Stimulated activated CD4-positive, alpha-beta T cell treated with anti-CD3 and anti-CD28 coated beads, Interleukin-1b, Interleukin-23, amount 100 ng/mL, for 1 hour (primary cell): ENCODE measurements at places on chromosomes 12 and 14.
A peak's percentile ranks its signal among the peaks of the same experiment; 100 is the strongest.

GRCh38 chr12:4987076-4988046, 56.3 kb upstream of the KCNA5 start:
- no peak for DNase-seq

GRCh38 chr14:64208261-64208660, 85.9 kb downstream of the ESR2 start:
- no peak for DNase-seq

DNA sequence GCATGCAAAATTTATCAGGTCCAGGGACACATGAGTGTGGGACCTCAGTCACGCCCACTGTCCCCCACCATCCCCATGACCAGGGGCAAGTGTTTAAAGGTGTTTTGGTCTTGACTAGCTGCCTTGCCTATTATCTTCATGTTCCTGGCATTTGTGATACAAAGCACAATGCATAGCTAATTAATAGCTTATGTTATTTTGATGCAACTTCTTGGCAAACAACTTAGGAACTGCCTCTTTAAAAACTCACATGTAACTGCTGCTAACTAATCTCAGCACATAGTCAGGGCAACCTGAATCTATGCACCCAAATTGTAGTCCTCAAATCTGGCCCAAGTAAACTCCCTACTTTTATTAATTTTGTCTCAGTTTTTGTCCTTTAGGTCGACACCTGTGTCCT, 7.4 kb upstream of the OR6J1 start:
- no peak for DNase-seq

DNA sequence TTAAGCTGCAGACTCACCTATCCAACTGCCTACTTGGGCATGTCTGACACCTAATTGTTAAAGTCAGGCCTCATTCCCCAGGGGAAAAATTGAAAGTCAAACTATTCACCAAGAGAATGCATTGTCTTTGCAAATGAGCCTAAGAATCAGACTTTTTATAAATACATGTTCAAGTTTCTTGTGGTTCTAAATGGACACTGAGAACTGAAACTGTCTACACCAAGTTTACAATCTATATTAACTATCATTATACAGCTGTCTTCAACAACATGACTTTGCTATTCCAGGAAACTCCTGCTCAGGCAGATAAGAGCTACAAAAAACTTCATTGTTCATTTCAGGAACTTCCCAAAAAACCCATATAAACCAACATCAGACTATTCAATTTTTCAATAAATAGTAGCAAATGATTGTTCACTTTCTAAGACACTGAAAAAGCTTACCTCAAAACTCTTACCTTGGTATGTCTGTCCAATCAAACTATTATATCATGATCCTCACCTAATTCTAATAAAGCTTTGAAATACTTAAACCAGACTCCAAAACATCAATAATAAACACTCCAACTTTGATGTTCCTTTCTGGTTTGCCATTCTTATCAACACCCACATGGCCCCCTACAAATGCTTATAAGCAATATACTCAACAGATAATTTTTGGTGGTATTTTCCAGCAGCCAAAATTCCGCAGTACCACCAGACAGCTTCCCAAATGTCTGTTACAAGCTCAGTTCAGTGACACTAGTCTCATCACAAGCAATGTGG, 24.2 kb downstream of the CDK17 start:
- DNase-seq = no peak

- DNase-seq = no peak
Measured at GRCh38 chr12:127595506-127595905, 671.5 kb upstream of the TMEM132C start.

DNA sequence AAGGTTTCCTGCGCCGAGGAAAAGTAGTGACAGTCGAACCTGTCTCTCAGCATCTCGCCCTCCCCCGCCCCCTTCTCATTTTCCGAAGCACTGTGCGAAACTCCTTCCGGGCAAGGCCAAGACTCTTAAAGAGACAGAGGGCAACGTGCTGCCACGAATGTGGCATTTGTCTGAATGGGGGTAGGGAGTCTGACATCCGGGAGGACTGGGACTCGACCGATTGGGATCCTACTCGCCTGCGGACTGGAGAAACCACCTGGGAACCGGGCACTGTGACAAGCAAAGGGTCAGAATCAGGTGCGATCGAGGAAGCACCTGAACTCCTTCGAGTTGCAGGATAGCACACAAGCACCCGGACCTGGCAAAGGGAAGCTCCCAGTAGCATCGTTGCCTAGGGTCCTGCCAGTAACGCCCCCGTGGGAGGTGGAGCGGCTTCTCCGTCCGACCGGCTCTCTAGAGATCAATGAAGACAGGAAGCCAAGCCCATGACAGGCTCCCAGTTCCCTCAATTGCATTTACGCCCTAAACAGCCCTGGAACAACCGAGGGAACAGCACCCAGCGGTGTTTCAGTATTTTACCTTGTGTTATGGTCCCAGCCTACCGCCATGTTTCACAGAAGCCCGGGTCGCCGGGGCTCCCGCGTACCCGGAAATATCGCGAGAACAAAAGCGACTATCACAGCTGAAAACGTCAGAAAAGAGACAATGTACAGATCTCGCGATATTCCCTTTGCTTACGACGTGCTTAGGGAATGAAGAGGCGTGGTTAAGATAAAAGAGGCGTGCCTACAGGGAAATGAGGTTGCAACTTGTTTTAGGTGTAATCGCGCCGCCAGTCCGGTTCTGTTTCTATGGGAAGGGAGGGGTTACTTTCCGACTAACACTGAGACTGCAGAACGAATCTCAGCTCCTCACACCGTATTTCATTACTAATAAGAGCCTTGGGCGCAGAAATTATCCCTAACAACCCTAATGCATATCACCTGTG, at the start of gene ERGIC2:
Gene ERGIC2, minus strand, starts transcription at position 637 of the 988 bp plus-strand sequence. CDS start 9,539 bp downstream, outside the sequence.
- DNase-seq = peak; percentile 81

DNA sequence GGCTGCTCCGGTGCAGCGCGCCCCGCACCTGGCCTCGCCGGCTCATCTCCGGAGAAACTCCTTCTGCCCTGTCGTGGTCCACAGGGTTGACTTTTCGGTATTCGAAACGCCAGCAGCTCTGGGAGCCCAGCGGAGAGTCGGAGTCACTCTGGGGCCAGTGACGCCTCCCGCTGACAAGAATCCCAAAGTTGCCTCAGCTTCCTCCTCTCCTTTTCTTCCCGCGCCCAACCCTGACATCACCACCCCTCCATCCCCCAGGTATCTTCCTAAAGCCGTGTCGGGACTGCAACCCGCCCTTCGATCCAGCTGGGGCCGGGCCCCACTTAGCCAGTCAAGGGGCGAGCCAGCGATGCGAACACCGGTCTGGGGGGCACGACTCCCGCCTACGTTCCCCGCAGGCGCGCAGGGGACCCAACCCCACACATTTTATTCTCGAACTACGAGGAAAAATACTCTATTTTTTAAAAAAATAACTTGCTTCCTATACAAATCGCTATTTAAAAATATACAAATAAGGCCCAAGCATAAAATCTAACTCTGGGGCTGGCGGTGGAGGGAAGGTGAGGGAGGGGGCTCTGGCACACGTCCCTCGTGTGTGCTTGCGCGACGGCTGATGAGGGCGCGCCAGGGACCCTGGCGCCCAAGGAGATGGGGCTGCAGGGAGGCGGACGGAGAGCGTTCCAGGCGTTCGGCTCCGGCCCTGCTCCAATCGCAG, 2.1 kb downstream of the NKX2-8 start:
- DNase-seq = no peak

GRCh38 chr12:10249690-10250455, 37.2 kb downstream of the GABARAPL1 start:
- no peak for DNase-seq

DNA sequence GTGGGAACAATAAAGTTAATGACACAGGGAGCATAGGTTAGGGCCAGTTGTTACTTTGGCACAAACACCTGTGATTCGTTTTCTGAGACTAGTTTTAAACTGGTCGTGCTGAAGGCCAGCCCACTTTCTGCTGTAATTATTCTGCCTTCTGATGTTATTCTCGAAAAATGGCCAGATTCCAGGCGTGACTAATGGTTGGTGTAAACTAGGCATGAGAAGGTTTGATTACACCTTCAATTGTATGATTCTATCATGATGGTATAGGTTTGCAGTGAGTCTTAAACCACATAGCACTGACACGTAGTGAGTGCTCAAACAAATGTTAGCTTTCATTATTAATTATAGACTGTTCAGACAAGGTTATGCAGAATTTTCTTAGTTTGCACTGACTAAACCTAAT, 39.0 kb downstream of the CKB start:
- no peak for DNase-seq

- DNase-seq = no peak
Measured at GRCh38 chr12:105078712-105079570, 5.3 kb downstream of the ALDH1L2 start.

DNA sequence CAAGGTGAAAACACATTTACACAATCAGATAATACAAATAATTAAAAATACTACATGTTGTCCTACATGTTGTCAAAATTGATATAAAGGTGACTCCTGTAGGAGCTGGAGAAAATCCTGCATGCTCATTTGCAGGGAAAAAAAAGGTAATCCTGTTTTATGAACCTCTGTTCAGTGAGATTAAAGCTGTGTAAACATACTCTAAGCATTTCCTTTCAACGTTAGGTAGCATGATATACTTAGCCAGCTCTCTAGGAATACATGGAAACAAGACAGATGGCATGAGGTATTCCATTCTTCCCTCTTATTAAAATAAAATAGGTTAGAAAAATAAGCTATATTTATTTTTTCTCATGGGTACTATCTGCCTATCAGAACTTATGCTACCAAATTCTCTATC, 635.7 kb upstream of the FLRT2 start:
- DNase-seq = no peak

DNA sequence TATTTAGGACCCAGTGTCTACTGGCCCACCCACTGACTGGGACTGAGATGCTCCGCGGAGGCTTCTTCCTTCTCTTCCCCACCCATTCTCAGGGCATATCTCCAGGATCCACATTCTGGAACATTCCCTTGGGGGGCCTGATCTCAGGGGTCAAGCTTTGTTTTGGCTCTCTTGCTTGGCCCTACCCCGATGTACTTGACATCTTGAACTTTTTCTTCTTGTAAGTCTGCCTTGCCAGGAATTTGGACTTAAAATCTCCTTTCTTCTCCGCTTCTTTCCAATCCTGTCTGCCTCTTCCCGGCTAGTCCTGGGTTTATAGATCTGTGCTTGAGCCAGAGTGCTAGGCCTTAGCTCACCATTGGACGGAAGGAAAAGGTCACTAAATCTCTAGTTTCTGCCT, 22.1 kb downstream of the DACT1 start:
- DNase-seq = no peak

- no peak for DNase-seq
Measured at GRCh38 chr12:131383291-131383690, 327.6 kb upstream of the SFSWAP start.

DNA sequence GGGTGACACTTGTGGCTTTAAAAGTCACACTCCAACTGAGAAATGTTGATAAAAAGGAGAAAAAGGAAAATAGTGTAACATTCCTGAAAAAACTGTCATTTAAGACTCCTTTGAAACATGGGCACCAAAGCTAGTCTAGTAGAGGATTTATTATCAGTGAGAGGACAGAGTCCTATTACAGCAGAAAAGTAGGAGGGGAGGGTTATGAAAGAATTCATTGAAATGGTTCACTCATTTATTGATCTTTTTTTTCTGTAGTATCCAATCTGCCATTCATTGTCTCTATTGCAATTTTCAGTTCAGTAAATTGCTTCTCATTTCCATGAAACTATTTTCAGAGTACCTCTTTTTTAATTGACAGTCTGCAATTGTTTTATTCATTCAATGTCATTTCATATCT, 25.4 kb downstream of the PPM1A start:
- DNase-seq = no peak

GRCh38 chr14:62854951-62855350, 190.3 kb downstream of the KCNH5 start:
- DNase-seq = no peak

- no peak for DNase-seq
Measured at GRCh38 chr12:25789541-25789944, 168.9 kb upstream of the RASSF8 start.

- no peak for DNase-seq
Measured at GRCh38 chr12:6768990-6769389, 2.8 kb downstream of the PTMS start.

DNA sequence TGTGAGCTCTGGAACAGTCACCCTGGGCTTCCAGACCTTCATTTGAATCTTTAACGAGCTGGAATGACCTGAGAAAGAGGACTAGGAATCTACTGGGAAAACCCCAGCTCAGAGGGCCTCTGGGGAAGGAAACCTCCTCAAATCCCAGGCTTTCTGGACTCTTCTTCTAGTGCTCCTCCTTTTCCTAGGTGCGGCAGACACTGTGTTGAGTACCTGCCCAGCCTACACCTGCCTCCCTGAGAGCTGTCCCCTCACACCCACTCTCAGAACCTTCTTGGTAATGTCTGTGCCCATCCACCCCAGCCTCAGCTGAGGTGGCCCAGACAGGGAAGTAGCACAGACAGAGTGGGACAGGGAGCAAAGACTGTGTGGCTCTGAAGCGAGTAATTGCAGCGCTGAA, 47.9 kb upstream of the TMEM263 start:
- DNase-seq = no peak

GRCh38 chr14:65414961-65415589, 2.5 kb downstream of the FUT8 start:
- DNase-seq = no peak

DNA sequence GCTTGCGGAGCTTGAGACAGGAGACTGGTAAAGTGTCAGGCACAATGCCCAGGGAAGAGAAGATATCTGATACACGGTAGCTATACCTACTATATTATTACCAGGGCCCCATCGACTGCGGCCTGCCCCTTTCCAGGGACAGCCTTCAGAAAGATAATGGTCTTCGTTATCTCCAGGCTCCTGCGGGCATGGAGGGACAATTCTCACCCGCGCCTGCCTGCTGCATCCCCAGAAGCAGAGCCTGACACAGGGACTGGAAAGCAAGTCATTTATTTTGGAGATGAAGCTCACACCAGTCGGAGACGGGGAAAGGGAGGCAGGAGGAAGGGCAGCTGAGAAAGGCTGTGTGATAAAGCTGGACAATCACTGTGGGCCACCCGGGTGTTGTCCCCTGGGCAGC, 67.9 kb upstream of the FAM222A start:
- DNase-seq = no peak

DNA sequence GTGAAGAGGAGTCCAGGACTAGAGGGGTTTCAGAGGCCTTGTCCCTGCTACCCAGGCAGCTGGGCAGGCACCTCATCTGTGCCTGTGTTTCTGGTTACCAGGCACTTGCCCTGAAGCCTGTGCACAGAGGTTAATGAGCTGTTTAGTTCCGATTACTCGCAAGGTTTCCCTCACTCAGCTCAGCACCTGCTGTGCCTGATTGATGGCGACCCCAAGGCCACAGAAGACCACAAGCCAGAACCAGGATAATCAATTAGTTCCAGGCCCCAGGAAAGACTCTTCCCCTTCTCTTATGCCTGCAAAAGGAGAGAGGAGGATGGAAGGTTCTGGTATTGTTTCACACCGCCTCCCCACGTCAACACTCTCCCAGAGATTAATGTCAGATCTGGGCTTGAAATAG, 88.8 kb upstream of the NOS1 start:
- no peak for DNase-seq

DNA sequence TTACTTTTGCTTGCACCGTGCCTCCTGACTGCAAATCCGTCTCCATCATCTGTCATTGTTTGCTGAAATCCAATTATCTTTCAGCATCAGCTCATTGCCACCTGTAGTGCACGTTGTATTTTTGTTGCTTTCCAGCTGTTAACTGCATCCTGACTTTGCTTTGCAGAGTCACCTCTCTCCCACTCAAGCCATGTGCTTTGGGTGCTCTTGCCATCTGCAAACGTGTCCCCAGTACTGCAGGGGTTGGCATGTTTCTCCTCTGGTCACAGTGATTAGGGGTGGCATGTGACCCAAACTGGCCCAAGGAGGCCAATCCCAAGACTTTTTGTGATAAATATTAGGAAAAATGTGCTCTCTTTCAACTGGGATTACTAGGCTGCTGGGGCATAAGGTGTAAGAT, 10.5 kb upstream of the TMED2 start:
- DNase-seq = no peak

- DNase-seq = no peak
Measured at GRCh38 chr12:83473408-83474095, 786.8 kb downstream of the TMTC2 start.
